ENCODE measurements at places on chromosomes 3 and 15. TPM values are rescaled to one million over a fixed set of nuclear protein-coding genes. Genes with fewer than 3 reads are reported as not detected.

RARB gene
- 5.4 TPM for total RNA-seq

GHSR gene
- total RNA-seq, result not detected

CCNB2 gene
- 5.1 TPM for total RNA-seq

LEO1 gene
- 25.4 TPM for total RNA-seq

CLDND1 gene
- total RNA-seq, result 74.5 TPM

WDR5B gene
- 6.3 TPM for total RNA-seq

CGNL1 gene
- 32.8 TPM for total RNA-seq

- no peaks in the 10 kb centered on the region for H3K36me3 ChIP-seq
- no peak for DNase-seq
- no peak overlapping the region for H3K4me3 ChIP-seq
- no peak overlapping the region for H3K27ac ChIP-seq
- peaks cover 2% of the 10 kb centered on the region for H3K4me1 ChIP-seq
These were observed 158.7 kb downstream of the GBE1 start for GRCh38 chr3:81602781-81603180.

DNA sequence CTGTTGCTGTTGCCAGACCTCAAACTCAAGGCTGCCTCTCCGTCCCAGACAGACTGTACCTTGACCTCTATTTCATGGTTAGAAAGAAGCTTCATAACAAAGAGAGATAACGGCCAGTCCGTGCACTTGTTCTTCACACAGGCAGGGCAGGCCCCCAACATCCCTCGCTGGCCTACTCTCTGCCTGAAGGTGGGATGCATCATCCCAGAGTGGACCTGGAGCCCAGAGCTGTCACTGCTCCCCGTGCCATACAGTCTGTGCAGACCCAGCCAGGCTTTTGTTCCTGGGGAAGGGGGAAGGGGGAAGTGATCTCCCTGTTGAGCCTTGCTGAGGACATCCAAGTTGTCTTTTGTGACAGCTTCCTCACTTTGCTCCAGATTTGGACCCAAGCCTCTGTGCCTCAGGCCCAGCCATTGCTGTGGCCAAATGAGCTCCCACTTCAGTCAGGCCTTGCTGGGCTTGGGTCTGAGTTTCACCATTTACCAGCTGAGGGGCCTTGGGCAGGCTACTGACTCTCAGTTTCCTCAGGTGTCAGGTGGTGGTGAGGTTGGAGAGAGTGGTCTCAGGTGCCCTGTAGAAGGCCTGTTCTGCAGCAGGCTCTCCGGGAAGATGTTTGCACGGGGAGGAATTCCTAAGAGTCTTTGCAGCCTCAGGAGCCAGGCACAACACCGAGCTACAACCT, 141.6 kb downstream of the DNAJB8 start:
- no peak overlapping the region for H3K27ac ChIP-seq
- no peak for DNase-seq
- H3K4me1 ChIP-seq, result no peaks in the 10 kb centered on the region
- no peaks in the 10 kb centered on the region for H3K27me3 ChIP-seq
- no peak overlapping the region for H3K4me3 ChIP-seq

DNA sequence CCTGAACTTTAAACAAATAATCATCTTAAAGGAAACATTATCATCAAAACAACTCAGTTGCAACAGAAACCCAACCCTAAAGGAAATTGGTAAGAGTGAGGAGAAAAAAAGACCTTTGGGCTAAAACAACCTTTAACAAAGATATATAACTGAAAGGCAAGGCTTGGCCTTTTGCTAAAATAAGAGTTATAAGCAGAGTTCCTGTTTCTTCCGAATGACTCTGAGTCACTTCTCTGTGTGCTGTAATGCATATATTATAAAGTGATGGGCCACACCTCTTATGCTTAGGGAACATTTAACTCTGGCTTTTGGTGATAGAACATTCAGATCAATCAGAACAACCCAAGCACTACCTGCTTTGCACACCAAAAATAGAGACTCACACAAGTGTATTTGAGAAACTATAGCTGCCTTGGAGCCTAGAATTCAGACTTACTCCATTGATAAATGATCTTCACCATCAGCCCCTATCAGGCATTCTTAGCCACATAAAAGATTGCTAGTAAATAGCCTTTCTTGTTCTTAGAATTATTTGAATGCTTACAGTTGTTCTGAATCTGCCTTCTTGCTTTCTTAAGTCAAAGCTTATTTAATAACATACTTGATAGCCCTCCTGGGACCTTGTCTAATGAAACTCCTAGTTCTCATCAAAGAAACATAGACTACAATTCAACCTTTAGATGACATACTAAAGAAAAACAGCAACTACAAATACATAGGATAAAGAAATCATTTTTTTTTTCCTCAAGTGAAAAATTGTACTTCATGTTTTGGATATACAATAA, 294.2 kb upstream of the SEMA6D start:
- H3K36me3 ChIP-seq, result no peaks in the 10 kb centered on the region
- DNase-seq, result no peak
- H3K4me1 ChIP-seq, result no peaks in the 10 kb centered on the region
- no peak overlapping the region for H3K27ac ChIP-seq
- H3K27me3 ChIP-seq, result no peaks in the 10 kb centered on the region
- H3K4me3 ChIP-seq, result no peak overlapping the region

DNA sequence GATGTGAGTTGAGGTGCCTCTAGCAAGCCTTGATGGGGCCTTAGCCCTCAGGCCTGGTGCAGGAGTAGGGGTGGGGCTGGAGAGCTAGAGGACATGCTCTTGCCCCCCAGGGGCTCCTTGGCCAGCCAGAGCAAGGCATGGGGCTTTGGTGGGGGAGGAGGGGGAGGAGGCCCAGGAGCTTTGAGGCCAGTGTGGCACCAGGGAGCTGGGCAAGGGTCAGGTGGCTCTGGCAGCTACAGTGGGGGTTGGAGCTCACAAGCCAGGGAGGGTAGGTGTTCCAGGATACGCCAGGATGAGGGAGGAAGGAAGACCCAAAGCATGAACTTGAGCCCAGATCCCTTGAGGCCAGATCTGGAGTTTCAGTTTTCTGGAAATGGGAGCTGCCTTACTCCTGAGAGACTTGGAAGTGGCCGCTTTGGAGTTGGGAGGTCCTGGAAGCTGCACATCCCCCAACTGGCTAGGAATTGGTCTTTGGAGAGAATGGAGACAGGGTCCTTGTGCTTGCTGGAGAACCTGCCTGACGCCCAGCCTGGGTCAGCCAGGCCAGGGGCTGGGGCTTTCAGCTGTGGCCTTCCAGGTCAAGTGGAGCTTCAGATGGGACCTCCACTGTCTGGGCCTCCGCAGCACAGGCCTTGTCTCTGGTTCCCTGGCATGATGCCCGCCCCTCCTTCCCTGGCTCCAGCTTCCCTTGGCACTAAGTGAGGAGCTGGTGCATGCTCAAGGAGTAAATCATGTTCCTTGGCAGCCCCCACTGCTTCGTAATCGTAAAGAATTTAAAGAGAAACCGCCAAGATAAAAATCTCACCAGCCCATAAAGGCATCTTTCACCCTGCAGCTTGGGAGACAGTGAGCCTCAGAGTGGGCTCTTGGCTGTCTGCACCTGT, 8.7 kb downstream of the SEMA3F start:
- no peaks in the 10 kb centered on the region for H3K27me3 ChIP-seq
- DNase-seq, result peak; percentile 50
- H3K27ac ChIP-seq, result peak overlapping the region; percentile 86

- no peaks in the 10 kb centered on the region for H3K27me3 ChIP-seq
- no peak overlapping the region for H3K4me3 ChIP-seq
- peaks cover 1% of the 10 kb centered on the region for H3K4me1 ChIP-seq
These were observed 6.9 kb upstream of the NFKBIZ start for GRCh38 chr3:101842245-101842934.

DNA sequence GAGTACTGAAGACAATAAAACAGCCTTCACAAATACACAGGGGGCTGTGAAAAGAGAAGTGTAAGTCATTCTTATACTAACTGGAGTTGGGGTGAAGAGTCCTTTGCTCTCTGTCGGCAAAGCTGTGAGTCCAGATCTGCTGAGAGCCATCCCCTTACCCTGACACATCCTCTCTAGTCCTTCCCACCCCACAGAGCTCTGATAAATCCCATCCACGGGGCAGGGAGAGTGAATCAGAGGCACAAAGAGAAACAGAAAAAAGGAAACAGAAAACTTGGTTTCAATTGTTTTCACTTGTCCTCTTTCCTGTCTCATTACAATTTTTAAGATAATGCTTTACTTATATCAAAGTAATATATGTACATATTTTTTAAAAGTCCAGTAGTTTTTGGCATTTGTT, 18.2 kb upstream of the ZNF639 start:
- no peak overlapping the region for H3K27ac ChIP-seq
- H3K27me3 ChIP-seq, result no peaks in the 10 kb centered on the region
- no peak overlapping the region for H3K4me3 ChIP-seq
- DNase-seq, result no peak
- H3K4me1 ChIP-seq, result no peaks in the 10 kb centered on the region
- no peaks in the 10 kb centered on the region for H3K36me3 ChIP-seq

DNA sequence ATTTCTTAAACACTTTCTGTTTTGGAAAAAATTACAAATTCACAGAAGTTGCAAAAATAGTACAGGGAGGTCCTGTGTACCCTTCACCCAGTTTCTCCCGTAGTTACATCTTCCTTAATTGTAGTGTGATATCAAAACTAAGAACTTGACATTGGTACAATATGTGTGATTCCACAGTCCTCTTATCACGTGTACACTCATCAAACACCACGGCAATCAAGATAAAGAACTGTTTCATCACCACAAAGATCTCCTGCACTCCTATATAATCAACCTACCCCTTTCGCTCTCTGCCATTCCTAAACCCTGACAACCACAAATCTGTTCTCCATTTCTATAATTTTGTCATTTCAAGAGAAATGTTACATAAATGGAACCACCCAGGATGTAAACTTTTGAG, 31.4 kb downstream of the POMGNT2 start:
- H3K4me1 ChIP-seq, result no peaks in the 10 kb centered on the region
- H3K36me3 ChIP-seq, result peaks cover 5% of the 10 kb centered on the region
- no peak overlapping the region for H3K4me3 ChIP-seq
- no peak overlapping the region for H3K27ac ChIP-seq
- no peaks in the 10 kb centered on the region for H3K27me3 ChIP-seq

DNA sequence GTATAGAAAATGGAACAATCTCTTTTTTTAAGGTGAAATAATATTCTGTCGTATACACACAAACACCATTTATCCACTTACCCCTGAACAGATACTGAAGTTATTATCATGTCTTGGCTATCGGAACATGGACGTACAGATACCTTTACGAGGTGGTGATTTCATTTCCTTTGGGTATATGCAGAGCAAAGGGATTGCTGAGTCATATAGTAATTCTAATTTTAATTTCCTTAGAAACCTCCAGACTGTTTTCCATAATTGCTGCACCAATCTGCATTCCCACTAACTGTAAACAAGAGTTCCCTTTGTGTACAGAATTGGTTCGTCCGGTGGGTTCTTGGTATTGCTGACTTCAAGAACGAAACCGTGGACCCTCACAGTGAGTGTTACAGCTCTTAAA, 179.4 kb downstream of the SHOX2 start:
- H3K4me1 ChIP-seq, result peaks cover 3% of the 10 kb centered on the region
- H3K27ac ChIP-seq, result no peak overlapping the region

Measured in lung (tissue), 17 donors.